ENCODE measurements at places on chromosomes 7 and 10.

- DNase-seq: no peak
These were observed 569.5 kb upstream of the MGMT start for GRCh38 chr10:128897401-128898129.

- DNase-seq: peak; percentile 34
These were observed 112.8 kb upstream of the AHR start for GRCh38 chr7:17185690-17186070.

GRCh38 chr7:149140831-149141230 lies 6.4 kb upstream of the ZNF398 start:
- no peak for DNase-seq

- DNase-seq: no peak
These were observed 34.8 kb downstream of the SVOPL start for GRCh38 chr7:138666385-138666784.

DNA sequence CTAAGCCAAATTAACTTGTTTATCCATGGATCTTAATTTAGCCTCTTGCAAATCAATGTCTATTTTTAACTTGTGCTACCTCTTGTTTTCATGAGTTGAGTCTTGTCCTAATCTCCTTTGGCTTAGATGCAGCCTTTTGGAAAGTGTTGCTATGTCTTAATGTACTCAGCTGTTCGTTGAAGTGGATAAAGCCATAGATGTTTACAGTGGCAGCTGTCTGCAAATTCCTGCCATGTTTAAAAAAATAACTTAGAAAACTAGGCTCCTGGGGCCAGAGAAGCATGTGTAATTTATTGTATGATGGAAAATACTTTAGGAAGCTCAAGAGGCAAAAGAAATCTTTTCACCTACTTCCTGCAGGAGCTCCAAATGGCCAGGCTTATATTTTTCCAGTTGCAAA lies 253.1 kb upstream of the RHOBTB1 start:
- DNase-seq: no peak
